ENCODE measurements at places on chromosomes 7 and 10.

- no peak for DNase-seq
Observed at GRCh38 chr10:75106242-75106641, 5.2 kb upstream of the SAMD8 start.

DNA sequence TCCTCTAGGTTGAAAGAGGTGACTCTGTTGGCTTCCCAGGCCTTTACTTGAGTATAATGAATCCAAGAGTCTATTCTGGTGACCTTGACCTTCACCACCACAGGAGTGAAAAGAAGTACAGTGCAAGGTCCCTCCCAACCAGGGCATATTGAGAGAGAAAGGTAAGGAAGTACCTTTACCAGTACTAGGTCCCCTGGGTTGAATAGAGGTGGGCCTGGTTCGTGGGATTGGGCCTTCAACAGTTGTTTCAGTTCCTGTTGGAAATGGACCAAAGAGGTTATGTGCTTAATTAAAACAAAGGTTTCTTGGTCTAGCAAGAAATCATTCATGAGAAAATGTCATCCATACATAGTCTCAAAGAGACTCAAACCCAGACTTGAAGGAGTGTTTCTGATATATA, 6.4 kb upstream of the SFTPA1 start:
- DNase-seq, result no peak

GRCh38 chr7:44213877-44214388, 13.2 kb downstream of the YKT6 start:
- no peak for DNase-seq

GRCh38 chr7:94440451-94441039, 45.9 kb downstream of the COL1A2 start:
- DNase-seq, result no peak

- DNase-seq, result no peak
Observed at GRCh38 chr10:24901686-24902399, 50.6 kb downstream of the PRTFDC1 start.

DNA sequence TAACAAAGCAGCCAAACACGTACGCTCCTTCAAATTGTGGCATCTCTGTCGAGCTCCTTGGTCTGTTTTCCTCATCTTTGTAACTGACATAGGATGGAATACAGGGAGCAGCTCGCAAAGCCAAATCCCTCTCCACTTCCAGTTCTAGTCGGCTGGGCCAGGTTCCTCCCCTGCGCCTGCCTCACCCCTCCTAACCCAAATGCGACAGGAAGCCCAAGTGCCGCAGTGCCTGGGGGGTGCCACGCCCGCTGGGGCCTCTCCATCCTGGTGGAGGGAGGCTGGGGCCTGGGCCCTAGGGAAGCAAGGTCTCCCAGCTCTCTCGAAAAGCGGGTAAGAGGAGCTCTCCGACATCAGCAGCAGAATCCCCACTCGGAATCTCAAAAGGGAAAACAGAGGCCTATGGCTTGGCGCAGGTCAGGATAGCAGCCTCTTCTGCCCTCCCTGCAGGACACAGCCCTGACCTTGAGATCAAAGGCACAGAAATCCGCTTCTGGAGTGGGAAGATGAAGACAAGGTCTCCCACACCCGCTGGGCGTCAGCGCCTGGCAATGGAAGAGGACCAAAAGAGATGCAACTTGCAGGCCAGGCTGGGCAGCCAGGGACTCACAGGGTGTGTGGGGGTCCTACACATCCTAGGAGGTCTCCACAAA, 165.8 kb downstream of the NRF1 start:
- no peak for DNase-seq

GRCh38 chr10:121899727-121900126, 28.1 kb downstream of the ATE1 start:
- no peak for DNase-seq

GRCh38 chr10:15485684-15486316, 114.7 kb upstream of the FAM171A1 start:
- no peak for DNase-seq

DNA sequence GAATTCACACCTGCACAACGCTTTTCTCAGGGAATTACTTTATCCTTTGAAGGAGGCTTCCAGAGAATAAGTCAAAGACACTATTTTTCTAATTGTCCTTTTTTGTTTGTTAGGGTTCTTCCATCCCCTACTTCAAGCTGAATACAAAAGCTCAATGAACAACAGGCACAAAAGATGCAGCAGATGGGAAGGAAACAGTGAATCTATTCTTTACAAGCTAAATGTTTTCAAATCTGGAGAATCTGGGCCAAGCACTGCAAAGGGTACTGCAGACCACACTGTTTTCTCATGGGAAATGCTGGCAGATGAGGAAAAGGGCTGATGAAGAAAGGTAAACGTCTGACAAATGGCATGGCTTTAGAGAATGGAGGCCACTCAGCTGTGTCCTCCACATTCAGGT, 18.5 kb downstream of the LIPA start:
- no peak for DNase-seq

DNA sequence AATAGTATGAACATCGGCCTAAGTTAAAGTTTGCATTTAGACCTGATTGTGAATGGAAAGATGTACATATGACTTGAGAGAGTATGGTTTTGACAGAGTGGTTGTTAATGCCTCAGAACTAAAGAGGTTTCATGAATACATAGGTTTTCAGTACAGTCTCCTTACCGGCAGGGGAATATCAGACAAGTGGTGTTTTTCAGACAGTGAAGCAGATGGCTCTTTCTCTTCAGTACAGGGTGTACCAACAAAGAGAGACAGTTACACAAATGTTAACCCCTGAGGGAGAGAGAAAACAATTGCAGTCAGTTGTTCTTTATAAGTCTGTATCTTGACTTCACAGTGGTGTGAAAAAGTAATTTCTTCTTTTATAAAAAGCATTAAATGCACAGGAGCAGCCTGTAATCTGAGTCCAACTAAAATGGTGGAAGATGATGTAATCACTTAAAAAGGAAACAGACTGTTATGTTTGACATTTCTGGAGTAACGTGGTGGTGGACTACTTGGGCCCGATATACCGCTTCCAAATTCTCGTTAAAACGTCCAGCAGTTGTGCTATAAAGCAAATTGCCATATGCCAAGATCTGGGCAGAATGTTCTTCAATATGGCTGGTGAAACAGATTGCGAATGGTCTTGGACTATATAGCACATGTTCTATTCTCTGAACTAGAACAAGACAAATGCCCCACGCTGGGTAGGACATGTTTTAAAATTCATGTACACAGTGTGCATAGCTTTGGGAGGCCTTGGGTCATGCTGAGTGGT, 69.2 kb downstream of the SDK1 start:
- no peak for DNase-seq

DNA sequence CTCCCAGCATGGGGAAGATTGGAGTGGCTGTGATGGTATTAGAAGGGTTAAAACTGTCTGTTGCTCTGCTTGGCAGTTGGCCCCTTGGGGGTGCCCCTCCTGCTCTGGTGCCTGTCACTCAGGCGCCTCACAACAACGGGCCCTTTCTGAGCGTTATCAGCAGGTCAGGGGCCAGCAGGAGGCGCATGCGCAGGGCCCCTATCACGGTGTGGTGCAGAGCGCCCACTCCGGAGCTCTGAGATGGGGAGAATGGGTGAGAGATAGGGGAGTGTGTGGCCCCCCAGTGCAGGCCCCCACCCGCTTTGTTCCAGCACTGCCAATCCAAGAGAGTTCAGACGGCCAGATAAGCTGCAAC, 24.8 kb downstream of the GBX1 start:
- no peak for DNase-seq

DNA sequence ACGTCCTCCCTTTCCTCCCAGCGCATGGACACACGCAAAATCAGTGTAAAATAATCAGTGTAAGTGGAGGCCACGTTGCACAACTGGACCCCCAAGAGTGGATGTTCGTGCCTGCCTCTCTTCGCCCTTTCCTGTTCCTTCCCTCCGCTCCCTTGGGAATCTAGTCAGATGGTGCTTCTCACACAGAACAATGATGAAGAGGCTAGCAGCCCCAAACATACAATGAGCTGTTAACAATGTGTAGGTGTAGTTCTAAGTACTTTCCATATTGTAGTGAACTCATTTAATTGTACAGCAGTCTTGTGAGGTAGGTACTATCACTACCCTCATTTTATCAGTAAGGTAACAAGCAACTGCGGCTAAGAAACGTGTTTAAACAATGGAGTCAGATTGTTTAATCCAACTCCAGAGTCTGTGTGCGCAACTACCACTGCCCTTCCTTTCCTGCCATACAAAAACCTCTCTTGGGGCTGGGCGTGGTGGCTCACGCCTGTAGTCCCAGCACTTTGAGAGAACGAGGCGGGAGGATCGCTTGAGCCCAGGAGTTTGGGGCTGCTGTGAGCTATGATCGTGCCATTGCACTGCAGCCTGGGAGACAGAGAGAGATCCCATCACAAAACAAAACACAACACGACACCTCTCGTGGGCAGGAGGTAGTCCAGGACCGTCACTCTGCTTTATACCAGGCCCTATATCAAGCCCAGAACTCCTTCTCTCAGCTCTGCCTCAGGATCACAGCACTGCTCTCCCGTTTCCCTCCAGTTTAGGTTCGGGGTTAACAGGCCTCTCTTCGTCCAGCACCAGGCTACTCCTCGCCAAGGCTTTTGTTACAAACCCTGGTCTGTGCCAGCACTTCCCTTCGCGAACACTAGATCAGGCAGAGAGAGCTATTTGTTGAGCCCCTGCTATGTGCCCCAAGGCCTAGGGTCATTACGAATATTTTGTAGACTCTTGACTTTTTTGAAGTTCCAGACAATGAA, 1.1 kb downstream of the FKBP9 start:
- no peak for DNase-seq

Data from activated CD8-positive, alpha-beta memory T cell treated with anti-CD3 and anti-CD28 coated beads for 1 hour (primary cell).